Left kidney (tissue), 8 donors: ENCODE measurements at places on chromosomes 16 and 17.

DNA sequence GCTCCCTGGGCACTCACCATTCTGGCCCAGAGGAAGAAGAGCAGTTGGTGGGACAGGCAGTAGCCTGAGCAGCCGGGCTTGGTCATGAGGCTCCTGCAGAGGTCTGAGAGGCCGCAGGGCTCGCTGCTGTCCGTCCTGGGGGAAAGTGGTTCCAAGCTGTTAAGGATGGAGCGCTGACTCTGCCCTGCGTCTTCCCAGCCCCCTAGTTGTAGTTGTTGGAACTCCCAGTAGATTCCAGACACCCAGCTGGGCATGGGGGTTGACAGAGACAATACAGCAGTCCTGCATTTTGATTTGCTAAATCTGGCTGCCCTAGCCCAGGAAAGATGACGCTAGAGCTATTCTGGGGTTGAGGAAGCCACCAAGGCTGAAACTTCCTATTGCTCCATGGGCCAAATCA, 7.3 kb downstream of the C16orf89 start:
- DNase-seq: no peak

- peak; percentile 29 for DNase-seq
Measured at GRCh38 chr16:58628845-58629732, 537 bp downstream of the CNOT1 start.

DNA sequence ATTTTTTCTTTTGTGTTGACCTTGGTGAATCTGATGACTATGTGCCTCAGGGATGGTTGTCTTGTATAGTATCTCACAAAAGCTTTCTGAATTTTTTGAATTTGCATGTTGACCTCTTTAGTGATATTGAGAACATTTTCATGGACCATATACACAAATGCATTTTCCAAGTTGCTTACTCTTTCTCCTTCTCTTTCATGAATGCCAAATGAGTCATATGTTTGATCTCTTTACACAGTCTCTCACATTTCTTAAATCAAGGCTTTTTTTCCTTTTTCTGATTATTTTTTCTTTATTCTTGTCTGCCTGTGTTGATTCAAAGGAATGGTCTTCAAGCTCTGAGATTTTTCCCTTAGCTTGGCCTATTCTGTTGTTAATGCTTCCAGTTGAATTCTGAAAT, 46.6 kb upstream of the KCNJ16 start:
- DNase-seq: no peak

DNA sequence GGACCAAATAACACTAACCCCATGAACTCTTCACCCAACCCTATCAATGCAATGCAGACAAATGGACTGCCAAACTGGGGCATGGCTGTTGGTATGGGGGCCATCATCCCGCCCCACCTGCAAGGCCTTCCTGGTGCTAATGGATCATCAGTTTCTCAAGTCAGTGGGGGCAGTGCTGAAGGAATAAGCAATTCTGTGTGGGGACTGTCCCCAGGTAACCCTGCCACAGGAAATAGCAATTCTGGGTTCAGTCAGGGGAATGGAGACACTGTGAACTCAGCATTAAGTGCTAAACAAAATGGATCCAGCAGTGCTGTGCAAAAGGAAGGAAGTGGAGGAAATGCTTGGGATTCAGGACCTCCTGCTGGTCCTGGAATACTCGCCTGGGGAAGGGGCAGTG, 78.9 kb downstream of the TMC6 start:
- DNase-seq: no peak

DNA sequence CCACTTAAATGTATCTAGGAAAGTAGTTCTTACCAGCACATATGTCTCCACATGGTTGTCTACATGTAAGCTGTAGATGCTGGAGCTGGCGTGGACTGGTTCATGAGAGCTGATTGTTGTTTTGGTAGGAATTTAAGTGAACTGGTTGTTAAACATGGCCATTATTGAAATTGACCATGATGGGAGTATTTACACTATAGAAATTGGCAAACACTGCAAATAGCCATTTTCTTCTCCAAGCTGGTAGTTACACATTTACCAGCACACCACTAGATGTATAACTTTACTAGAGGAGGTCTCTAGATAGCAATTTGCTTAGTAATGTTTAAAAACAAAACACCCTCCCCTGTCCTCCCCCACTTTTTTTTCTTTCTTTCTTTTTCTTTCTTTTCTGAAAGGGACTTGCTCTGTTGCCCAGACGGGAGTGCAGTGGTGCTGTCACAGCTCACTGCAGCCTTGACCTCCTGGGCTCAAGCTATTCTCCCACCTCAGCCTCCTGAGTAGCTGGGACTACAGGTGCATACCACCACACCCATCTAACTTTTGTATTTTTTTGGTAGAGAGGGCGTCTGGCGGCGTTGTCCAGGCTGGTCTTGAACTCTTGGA, 24.2 kb downstream of the IGSF6 start:
- no peak for DNase-seq

GRCh38 chr16:286491-287297, 3.7 kb downstream of the PDIA2 start:
- DNase-seq: no peak

DNA sequence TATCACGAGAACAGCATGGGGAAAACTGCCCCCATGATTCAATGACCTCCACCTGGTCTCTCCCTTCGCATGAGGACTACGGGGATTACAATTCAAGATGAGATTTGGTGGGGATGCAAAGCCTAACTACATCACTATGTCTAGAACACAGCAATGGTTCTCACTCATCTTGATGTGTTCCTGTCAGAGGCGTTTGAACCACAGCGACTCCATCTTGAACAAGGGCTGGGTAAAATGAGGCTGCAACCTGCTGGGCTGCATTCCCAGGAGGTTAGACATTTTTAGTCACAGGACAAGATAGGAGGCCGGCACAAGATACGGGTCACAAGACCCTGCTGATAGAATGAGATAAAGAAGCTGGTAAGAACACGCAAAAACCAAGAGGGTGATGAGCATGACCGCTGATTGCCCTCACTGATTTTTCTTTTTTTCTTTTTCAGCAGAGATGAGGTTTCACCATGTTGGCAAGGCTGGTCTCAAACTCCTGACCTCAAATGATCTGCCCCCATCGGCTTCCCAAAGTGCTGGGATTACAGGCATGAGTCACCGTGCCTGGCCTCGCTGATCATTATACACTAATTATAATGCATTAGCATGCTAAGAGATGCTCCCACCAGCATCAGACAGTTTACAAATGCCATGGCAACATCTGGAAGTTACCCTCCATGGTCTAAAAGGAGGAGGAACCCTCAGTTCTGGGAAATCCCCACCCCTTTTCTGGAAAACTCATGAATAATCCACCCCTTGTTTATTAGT, 3.0 kb upstream of the PPY start:
- DNase-seq: no peak

- no peak for DNase-seq
Measured at GRCh38 chr16:53775821-53776431, 72.0 kb downstream of the FTO start.

DNA sequence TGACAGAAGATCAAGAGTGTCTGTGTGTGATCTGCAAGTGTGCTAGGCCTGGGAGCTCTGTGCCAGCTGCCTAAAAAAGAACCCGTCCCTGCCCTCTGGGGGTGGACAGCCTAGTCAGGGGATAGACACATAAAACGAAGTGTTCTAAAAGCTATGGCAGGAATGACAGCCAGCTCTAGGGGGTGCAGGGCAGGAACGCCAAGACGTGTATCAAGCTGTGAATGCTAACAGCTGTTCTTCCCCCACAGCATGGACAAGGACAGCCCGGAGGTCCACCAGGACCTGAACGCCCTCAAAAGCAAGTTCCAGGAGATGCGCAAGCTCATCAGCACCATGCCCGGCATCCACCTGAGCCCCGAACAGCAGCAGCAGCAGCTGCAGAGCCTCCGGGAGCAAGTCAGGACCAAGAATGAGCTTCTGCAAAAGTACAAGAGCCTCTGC, 5.1 kb downstream of the RASD1 start:
- DNase-seq: no peak
